ENCODE measurements at places on chromosomes 3 and 15. TPM values are rescaled to one million over a fixed set of nuclear protein-coding genes. Genes with fewer than 3 reads are reported as not detected.

Gene ISLR
- 14.6 TPM for total RNA-seq

Gene GAP43
- 0.31 TPM for total RNA-seq

Gene SOX14
- not detected for total RNA-seq

Gene WDR72
- 0.55 TPM for total RNA-seq

Gene DAPK2
- 59.0 TPM for total RNA-seq

Gene OR5H14
- total RNA-seq = not detected

Gene MON1A
- total RNA-seq = 12.3 TPM

Gene ECE2
- total RNA-seq = not detected

Gene KPNA1
- 38.7 TPM for total RNA-seq

Gene SI
- total RNA-seq = not detected

Gene ZIC1
- not detected for total RNA-seq
